ENCODE measurements at places on chromosomes 7 and 10.
A peak's percentile ranks its signal among the peaks of the same experiment; 100 is the strongest.

DNA sequence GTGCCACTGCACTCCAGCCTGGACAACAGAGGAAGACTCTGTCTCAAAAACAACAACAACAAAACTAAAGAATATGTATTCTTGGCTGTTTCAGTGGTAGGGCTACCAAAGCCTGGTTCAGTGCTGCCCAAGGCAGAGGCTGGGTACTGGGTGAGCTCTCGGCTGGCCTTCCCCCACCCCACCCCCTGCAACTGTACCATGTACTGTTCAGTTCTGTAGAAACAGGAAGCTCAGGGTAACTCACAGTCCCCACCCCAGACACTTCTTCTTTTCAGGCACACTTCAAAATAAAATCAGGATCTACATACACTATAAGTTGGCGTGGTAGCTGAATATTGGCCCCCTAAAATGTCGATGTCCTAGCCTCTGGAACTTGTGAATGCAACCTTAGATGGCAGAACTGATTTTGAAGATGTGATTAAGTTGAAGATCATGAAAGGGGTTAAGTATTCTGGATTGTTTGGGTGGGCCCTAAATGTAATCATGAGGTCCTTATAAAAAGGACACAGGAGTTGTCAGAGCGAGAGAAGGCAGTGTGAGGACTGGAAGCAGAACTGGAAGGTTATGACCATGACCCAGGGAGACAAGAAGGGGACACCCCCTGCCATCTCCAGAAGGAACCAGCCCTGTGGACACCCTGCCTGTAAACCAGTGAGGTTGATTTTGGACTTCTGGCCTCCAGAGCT, 31.2 kb downstream of the TBXAS1 start:
- no peak for DNase-seq

DNA sequence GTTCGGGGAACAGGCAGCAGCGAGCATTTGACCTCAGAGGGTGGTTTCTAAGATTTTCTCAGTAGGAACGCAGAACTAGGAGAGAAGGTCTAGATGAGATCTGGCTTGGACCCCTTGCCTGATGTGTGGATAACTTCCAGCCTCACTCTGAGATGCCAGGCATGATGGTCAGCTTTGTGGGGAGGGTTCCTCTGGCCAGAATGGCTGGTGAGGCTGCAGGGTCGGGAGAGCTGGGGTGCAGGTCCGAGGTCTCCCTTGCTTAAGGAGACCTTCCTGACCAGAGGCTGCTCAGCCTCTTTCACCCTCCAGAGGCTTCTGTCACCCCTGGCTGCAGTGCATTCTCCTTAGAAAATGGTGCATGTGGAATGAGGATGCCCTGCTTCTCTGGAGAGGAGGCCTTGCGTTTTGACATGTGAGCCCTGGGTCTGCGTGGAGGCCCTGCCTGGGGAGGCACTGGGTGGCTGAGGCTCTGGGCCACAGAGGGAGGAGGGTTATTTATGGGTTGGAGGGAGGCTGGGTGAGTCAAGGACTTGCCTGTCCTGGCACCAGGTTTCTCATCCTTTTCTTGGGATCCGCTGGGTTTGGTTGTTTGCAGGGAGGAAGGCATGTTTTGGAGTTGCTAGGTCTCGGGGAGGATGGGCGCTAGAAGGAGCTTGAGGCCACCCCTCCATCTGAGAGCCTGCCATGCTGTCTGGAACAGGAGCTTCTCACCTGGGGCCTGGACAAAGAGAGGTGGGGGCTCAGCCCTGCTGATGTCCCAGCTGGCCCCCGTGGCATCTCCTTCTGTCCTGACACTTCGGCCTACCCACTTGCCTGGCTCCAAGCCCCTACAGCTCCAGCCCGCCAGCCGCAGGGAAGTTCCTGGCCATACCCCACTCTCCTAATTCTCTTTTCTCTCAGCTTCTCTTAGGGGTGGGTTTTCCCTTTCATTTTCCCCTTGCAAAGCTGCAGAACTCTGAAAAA, 3.9 kb downstream of the FAM241B start:
- no peak for DNase-seq

DNA sequence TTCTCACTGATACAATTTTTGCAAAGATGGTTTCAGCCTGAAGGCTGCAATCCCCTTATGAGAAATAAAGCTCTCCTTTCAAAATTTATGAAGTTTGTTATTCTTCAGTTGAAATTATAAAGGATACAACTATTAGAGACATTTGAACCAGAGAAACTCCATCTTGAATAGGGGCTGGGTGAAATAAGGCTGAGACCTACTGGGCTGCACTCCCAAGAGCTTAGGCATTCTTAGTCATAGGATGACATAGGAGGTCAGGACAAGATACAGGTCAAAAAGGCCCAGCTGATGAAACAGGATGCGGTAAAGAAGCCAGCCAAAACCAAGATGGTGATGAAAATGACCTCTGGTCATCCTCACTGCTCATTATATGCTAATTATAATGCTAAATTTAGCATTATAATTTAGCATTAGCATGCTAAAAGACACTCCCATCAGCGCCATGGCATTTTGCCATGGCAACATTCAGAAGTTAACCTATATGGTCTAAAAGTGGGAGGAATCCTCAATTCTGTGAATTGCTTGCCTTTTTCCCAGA, 22.4 kb upstream of the IFIT1B start:
- DNase-seq, result no peak

- no peak for DNase-seq
Measured at GRCh38 chr10:47326306-47326926, 4.2 kb downstream of the GDF2 start.

DNA sequence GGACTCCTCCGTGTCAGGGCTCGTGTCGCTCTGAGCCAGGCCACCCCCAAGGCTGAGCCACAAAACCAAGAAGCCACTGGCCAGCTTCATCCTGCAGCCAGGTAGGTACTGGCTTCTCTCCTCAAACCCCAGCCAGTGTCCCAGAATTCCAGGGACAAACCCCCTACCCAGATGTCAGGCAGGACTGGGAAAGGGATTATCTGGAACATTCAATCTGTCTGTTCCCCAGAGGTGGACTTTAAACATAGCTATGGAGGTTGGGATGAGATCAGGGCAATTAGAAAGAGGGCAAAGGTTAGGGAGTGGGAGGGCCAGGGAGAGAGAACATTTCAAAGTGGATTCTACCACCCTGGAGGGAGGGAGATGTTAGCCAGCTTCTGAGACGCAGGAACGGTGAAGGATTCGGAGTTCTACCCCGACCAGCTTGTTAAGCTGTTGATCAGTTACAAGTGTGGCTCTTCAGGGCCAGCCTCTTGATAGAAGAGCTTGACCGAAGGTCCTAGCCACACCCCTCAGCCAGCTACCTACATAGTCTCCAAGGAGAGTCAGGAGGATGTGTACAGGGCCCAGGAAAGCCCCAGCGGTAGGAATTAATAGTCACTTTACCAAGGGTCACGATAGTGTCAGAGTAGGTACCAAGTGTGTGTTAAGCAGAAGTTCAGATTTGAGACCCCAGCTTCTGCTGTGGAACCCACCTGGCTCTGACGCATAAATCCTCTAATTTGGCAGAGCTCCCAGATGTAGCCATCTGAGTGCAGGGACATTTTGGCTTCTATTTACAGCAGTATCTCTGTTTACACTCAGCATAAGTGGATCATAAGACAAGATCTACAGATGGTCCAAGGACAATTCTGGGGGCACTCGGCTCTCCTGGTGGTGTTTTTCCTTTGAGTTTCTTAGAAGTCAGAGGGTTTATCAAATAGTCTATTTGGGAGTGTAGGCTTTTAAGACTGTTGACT, at the start of gene PLA2G12B:
TSS of gene PLA2G12B (minus strand) at position 211 of the 959 bp plus-strand sequence. CDS start at position 90, 121 bp downstream.
- no peak for DNase-seq

DNA sequence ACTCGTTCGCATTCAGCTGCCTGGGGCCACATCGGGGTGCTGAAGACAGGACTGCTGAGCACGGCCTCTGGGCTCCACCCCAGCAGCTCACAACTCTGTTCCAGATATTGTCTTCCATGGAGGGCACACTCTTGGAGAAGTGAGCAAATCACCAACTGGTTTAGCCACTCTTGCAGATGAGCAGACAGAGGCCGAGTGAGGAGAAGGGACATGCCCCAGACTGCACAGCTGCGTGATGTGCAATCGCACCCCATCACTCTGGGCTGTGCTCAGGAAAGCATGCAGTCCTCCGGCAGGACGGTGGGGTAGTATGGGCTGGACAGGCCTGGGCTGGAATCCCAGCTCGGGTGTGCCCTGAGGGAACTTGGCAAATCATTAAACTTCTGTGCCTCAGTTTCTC, 111.6 kb downstream of the FAM53B start:
- no peak for DNase-seq

DNA sequence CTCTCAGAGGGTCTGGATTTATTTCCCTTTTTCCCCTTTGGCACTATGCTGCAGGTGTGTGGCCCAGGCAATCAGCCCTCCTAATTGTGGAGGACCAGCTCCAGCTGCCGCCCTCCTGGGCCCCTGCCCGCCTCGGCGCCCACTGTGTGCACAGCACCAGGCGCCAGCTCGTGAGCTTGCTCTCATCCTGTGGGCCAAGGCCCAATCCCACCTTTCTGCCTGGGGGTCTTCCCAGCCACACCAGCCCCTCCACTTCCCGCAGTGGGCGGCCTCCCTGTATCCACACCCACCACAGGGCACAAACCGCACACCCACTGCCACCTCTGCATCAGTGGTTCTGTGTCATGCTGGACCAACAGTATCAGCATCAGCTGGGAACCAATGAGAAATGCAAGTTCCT, 25.5 kb upstream of the SLIT1 start:
- no peak for DNase-seq

DNA sequence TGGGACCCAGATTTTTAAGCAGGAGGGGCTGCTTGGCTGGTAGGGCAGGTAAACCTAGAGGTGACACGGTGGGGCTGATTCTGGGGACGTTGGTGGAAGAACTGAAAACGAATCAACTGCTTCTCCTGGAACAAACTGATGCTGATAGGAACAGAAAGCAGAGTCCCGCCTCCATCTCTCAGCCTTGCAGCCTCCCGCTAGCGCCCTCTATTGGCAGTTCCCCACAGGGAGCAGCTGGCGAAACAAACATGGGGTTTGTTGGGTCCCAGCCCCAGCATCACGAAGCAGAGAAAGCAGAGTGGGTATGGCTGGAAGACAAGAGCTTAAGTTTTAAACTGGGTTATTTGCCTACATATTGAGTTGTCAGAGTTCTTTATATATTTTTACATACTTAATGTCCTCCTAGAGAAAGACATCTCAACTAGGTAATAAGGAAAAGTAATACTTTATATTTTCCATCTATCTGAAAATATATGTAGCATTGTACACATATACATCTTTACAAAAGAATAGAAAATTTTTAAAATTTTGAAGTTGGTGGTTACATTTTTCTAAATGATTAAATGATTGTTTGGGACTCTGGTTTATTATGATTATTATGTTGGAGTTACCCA, 42.3 kb upstream of the FOXI2 start:
- DNase-seq, result no peak

DNA sequence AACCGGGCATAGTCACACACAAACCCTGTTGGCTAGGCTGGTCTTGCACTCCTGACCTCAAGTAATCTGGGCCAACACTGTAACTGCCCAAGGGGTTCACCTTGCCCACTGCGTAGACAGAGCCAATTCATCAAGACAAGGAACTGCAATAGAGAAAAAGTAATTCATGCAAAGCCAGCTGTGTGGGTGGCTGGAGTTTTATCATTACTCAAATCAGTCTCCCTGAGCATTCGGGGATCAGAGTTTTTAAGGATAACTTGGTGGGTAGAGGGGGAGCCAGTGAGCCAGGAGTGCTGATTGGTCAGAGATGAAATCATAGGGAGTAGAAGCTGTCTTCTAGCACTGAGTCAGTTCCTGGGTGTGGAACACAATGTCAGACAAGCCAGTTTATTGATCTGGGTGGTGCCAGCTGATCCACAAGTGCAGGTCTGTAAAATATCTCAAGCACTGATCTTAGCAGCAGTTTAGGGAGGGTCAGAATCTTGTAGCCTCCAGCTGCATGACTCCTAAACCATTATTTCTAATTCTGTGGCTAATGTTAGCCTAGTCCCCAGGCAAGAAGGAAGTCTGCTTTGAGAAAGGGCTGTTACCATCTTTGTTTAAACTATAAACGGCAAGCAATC, 15.6 kb upstream of the FXYD4 start:
- peak; percentile 8 for DNase-seq

- DNase-seq, result no peak
Measured at GRCh38 chr10:88315755-88316154, 267.4 kb downstream of the RNLS start.

GRCh38 chr7:131835141-131835540, 278.7 kb upstream of the PODXL start:
- DNase-seq, result no peak

DNA sequence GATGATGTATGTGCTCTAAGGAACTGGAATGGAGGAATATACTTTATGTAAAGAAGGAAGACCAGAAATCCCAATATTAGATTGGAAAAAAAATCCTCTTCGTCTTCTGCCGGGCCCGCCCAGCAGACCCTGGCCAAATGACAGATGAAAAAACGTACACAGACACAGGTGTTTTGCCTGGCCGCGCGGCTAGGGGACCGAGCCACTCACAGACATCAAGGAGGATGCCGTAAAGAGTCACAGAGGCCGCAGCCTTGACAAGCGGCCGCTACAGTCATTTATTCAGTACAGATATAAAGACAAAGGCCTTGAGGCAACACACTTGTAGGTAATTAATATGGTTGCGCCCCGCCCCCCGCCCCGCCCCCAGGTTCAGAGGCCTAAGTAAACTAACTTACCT, 594.1 kb downstream of the GRM8 start:
- DNase-seq, result no peak

DNA sequence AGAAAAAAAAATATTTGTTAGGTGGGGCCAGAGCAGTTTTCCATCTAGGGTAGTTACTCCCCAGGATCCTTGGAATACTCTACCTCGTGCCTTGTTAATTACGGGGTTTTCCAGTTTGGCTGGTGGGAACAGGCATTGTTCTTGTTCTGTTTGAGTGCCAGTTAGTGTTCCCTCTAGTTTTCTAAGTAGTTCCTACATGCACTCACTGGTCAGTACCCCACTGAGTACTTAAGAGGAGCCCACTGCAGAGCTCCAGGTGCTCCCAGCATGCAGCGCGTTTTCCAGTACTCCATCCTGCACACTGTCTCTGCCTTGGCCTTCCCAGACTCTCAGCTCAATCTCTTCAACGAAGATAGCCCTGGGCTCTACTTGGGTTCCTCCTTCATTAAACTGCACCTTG, 58.0 kb downstream of the AHCYL2 start:
- DNase-seq, result no peak

DNA sequence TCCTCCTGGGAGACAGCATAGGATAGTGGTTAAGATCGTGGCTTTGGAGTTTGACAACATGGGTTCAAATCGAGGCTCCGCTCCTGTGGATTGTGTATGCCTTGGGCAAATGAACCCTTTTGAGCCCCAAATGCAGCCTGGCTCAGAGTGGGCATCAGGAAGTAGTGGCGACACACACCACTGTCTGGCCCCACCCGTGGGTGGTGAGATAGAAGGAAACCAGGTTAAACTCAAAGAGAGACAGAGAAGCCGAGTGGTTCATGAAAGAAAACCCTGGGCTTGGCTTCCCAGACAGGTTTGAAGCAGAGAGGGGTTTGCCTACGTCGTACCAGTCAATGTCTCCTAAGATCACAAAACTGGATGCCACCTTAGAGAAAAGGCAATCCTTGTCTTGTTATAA, 57.7 kb downstream of the PRTFDC1 start:
- DNase-seq, result no peak

- DNase-seq, result no peak
Measured at GRCh38 chr7:121433775-121434174, 37.7 kb upstream of the FAM3C start.
